ENCODE measurements at places on chromosomes 12 and 14.

GRCh38 chr12:40207551-40207950, 17.2 kb upstream of the LRRK2 start:
- DNase-seq: no peak

- no peak for DNase-seq
Observed at GRCh38 chr12:114668886-114669288, 15.1 kb downstream of the TBX3 start.

- DNase-seq: no peak
Observed at GRCh38 chr14:104784218-104784568, 11.4 kb downstream of the AKT1 start.

DNA sequence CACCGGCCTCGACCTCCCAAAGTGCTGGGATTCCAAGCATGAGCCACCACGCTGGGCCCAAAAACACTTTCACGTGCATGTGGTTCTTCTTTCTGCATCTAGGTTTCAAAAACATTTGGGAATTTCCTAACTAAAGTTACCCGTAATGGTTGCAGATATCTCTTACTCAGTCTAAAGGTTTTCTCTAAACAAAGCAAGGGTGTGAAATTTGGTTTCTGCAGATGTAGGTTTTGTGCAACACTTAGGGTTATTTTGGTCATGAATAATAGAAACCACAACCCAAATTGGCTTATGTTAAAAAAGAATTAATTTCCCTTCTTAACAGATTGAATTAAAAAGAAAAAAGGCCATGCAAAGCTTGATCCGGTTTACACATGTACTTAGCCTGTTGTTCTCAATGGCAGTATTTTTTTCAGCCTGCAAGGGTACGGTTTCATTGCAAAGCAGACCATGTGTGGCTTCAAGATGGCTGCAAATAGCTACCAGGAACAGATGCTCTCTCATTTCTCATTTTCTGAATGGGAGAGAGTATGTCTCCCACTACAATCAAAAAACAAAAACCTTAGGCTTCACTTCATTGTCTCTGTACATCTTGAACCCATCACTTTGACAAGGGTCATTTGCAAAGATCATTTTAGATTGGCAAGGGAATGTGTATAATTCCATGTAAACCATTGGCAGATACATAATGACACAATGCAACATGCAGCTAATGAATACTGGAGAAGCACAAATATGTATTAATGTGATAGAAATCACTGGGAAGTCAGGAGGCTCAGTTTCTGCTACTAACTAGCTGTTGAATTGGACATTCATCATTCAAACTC, 491.2 kb upstream of the FLRT2 start:
- no peak for DNase-seq

DNA sequence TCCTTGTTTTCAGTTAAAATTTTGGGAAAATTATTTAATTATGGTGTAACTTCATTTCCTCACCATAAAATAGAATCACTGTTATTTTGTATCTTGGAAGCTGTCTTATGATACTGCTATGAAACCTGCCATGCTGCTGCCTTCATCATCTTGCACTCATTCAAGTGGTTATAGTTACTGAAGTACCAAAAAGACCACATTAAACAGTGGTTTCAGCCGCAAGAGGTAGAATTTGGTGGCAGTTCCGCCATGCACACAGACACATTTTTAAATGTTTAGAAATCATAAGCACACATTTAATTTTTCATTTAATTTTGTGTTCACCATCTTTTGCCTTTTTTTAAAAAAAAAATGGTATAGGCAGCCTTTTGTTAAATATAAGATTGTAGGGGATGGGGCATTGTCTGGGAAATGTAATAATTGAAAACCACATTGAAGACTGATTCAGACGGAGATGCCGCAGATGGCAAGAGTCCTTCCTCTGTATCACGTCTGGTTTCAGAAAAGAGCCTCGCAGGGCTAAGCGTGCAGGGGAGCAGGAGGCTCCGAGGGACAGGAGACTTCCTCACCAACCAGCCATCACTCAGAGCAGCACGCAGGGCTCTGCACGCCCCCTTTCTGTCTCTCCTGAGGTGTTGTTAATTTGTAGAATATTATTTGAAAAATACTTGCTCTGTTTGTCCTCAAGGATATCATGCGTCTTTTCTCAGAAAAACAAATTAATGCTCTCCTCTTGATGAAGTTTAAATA, 115.2 kb upstream of the PELI2 start:
- no peak for DNase-seq

DNA sequence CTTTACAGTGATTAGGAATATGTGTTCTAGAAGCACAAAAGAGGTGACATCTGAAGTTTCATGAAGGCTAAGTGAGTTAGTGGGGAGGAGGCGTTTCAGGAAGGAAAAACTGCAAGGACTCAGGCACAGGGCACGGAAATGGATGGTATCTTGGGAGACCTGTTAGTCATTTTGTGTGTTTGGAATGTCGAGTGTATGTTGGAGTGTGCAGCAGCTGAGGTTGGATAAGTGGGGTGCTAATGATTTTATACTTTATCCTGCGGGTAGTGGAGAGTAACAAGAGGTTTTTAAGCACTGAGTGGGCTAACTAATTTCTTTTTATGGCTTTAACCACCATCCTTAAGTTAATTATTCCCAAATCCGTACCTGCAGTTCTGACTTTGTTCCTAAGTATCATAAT, 571.5 kb upstream of the FBXO33 start:
- no peak for DNase-seq

GRCh38 chr12:27148373-27148772, 66.0 kb upstream of the C12orf71 start:
- DNase-seq: no peak

DNA sequence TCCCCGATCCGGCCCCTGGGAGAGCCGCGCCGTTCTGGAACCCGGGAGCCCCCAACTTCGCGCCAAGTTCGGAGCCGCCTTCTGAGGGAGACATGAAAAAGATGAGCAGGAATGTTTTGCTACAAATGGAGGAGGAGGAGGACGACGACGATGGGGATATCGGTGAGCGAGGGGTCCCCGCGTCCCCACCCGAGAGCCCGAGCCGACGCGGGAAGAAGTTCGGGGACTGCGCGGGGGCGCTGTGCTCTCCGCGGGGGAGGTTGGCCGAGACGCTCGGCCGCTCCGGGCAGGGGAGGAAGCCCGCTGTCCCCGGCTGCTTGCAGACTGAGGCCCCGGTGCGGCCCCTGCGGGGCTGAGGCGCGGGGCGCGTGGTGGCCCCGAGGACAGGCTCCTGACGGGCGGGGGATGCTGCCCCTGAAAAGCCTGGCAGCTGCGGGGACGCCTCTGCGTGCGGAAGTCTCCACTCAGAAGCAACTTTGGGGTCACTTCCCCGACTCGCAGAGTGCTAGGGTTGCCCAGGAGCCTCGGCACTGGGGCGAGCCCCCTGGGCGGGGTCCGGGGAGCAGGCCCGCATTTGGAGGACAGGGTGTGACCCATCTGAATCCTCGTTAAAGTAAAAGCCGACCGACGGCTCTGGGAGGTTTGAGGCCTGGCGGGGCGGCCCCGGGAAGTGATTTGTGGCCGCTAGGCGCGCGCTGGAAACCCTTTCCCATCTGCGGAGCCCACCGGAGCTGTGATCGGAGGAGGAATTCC, 511 bp downstream of the ANO6 start:
- DNase-seq: no peak

GRCh38 chr12:94089891-94090290, 58.5 kb upstream of the PLXNC1 start:
- no peak for DNase-seq

DNA sequence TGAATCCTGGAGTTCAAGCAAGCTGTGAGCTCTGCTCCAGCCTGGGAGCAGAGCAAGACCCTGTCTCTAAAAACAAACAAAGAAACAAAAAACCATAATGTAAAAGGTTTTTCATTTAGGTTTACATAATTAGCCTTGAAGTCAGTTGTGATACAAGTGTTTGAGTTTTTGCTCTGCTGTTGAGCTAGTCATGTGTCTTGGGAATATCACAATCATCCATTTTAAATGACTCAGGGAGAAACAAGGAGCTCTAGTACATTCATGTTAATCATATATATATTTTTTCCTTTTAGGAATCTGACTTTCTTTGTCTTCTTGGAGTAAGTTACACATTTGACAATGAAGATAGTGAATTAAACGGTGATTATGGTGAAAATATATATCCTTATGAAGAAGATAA, 12.9 kb downstream of the MIA2 start:
- DNase-seq: no peak

DNA sequence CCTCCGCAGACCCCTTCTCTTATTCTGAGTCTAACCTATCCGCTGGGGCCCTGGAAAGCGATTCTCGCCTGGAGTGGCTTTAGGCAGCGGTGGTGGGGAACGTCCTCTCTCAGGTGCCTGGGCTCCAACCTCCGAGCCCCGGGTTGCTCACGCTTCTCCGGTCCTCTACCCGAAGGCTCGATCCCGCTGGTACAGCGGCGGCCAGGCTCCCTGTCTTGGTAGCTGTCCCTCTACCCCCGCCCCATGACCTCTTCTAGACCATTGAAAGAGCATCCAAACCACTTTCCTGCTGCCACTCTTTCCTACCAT, 505 bp upstream of the HEBP1 start:
- DNase-seq: no peak

DNA sequence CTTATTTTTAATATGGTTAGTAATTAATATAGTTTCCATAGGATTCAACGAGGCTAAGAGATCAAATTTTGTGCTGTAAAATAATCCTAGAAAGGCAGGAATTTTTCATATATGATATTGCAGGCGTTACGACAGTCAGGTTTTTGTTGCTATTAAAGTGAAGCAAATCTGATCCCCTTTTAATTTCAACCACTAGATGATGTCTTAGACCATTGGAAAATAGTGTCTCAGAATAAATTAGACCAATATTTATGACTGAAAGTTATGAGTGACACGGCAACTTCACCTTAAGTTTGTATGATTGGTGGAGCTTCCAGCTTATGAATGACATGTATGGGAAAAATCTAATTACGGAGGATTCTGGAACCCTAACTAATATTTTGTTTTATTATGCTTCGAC, 2.5 kb downstream of the TPH2 start:
- DNase-seq: peak; percentile 29

GRCh38 chr14:51534610-51535011, 117.1 kb upstream of the FRMD6 start:
- peak; percentile 79 for DNase-seq

DNA sequence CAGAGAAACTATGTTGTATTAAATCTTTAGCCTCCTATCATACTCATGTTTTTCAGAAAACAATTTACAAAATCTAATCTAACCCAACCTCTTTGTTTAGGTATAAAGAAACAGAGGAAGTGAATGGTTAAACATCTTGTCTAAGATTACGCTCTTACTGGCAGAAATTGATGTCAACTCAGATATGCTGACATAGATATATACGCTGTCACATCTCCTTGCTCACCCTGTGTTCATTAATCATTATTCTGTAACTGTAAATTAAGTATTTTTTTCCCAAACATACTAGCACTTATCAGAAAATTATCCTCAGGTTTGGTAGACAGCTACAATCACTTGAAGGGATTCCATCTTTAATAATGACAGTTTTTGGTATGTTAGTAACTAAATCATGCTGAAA, 1127.6 kb upstream of the SEL1L start:
- DNase-seq: no peak

GRCh38 chr14:65290830-65291229, 121.7 kb upstream of the FUT8 start:
- no peak for DNase-seq

DNA sequence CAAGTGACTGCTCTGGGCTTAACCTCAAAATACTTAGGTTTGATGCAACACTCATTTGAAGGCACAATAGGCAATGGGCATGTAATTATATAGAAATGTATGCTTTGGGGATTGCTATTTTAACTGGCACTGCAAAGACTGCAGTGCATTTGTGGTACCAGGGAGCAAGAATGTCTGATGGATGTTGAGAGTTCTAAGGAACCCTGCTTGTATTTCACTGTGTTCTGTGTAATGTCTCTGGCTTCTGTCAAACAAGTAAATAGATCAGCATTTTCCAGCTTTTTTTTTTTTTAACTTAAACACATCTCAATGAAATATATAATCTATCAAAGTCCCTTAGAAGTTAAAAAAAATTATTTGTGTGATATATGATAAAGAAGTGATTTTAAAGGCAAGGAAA, 94.8 kb upstream of the ATP2B1 start:
- DNase-seq: no peak

GRCh38 chr12:55008944-55009585, 10.7 kb upstream of the NEUROD4 start:
- no peak for DNase-seq

DNA sequence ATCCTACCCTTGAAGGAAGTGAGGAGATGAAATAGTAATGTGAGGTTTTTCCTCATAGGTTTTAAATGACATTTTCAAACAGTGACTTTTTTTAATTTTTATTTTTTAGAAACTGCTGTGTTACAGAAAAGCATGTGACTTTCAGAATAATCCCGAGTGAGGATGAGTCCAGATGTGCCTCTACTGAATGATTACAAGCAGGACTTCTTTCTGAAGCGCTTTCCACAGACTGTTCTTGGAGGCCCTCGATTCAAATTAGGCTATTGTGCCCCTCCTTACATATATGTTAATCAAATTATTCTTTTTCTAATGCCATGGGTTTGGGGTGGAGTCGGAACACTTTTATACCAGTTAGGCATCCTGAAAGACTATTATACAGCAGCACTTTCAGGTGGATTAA, 15.8 kb downstream of the PCNX4 start:
- no peak for DNase-seq

DNA sequence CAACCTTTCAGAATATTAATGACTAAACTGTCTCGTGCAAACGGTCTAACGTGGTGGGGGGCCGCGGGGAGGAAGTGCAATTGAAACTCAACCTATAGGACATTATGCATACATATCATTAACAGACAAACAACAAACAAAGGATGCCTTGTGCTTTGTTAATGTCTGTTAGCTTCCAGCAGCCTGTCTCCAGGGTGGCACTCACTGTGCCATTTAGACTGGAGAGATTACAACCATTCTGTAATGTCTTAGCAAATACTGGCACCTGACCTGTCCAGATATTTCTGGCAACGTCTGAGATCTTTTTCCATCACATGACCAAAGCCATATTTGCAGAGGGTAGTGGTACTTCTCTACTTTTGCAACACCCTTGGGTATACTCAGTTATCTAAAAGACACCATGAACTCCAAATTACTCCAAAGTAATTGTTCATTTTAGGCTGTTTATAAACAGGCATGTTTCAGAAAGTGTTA, 11.6 kb downstream of the BHLHE41 start:
- peak; percentile 51 for DNase-seq

DNA sequence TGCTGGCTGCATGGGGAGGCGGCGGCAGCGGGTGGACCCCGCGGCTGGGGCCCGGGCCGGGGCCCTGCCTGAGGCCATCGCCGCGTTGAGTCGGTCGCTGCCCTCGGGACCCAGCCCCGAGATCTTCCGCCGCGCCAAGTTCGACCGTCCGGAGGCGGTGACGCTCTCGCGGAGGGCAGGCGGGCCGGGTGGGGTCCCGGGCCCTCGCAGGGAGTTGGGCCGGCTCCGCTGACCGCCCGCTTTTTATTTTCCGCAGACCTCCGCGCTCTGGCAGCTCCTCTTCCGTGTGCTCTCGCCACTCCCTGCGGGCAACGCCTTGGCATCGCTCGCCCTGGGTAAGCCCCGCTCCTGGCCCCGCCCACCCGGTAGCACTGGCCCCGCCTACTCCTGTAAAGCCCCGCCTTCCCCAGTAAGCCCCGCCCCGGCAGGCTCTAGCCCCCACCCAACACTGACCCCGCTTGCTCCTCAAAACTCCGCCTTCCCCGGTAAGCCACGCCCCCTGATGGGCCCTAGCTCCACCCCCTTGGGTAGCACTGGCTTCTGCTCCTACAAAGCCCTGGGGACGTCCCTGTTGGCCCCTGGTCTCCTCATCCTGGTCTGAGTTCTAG, 424 bp downstream of the TEDC1 start:
- no peak for DNase-seq
